Testis (tissue), 5 donors: ENCODE measurements at places on chromosomes 5 and 9.

DNA sequence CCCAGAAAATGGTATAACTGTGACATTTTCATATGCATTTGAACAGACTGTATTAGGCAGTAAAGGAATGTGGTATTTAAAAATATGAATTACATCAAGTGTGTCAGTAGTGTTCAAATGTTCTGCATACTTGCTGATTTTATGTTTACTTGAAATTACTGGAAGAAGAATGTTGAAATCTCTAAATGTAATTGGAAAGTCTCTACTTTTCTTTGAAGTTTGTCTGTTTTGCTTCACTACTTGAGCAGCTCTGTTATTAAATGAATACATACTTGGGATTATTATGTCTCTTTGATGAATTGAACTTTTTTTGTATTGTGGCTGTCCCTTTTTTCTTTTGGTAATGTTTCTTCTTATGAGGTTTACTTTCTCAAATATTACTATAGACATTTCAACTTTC is 205.6 kb downstream of the TAF11L14 start:
- DNase-seq: no peak

- DNase-seq: no peak
Measured at GRCh38 chr9:10957878-10958277, 345.1 kb upstream of the PTPRD start.

DNA sequence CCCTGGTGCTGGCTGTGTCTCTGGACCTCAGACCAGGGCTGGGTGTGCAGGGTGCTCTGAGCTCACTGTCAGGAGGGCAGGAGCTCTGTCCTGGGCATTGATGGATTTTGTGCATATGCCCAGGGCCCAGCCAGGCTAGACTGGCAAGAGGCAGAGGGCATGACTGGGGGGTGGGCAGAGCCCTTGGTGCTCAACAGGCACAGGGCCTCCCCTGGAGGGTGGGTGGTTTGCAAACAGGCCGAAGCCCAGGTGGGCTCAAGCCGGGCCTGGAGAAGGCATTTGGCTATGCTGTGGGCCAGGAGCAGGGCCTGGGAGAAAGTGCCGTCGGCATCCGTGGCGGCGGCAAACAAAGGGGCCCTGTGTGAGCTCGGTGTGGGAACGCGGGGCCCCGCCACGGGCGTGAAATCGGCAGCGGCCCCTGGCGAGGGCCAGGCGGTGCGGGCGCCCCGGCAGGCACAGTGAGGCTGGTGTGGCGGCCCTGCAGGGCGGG is 1.9 kb upstream of the NRARP start:
- DNase-seq: no peak

DNA sequence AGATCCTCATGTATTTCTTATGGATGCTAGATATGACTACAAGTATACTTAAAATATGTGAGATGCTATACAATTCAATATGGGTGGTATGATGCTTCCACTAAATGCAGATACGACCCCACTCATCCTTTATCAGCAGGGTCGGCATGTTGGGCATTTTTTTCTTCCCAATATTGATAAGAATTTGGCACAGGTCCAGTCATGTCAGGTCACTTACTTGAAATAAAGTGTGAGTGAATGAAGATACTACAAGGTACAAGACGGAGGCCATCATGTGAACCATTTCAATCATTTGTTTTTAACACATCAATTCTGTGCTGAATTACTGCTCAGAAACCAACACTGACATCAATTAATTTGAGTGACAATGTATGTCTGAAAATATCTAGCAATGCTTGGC is 146.9 kb upstream of the GNA14 start:
- no peak for DNase-seq

GRCh38 chr9:113220467-113221002 is 542 bp downstream of the FKBP15 start:
- DNase-seq: no peak

DNA sequence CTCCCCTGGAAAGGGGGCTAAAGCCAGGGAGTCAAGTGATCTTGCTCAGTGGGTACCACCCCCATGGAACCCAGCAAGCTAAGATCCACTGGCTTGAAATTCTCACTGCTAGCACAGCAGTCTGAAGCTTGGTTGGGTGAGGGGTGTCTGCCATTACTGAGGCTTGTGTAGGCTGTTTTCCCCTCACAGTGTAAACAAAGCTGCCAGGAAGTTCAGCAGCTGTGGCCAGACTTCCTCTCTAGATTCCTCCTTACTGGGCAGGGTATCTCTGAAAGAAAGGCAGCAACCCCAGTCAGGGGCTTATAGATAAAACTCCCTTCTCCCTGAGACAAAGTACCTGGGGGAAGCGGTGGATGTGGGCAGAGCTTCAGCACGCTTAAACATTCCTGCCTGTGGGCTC is 17.1 kb upstream of the EPB41L4A start:
- no peak for DNase-seq

- no peak for DNase-seq
Measured at GRCh38 chr9:512555-513272, 298.0 kb downstream of the DOCK8 start.

GRCh38 chr9:126955811-126956210 is 41.2 kb downstream of the RALGPS1 start:
- no peak for DNase-seq

DNA sequence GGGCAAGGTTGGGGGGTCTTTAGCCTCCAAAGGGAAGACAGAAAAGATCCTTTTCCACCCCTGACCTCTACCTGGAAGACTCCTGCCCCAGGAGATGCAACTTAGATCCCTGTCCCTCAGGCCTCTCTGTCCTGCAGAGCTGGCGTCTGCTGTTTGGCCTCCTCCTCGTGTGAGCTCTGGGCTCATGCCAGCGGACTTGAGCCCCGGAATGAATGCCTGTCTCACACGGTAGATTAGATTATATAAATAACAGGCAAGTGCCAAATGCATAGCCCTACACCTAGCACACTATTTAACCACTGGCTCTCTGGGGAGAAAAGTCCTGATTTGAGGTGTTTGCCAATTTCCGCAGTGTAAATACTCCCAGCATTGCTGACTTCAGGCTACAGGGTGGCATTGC is 1.4 kb upstream of the WNK2 start:
- no peak for DNase-seq

GRCh38 chr5:91146905-91147600 is 236.1 kb downstream of the ARRDC3 start:
- no peak for DNase-seq

- DNase-seq: peak; percentile 57
Measured at GRCh38 chr9:87336914-87337333, 160.7 kb upstream of the DAPK1 start.

DNA sequence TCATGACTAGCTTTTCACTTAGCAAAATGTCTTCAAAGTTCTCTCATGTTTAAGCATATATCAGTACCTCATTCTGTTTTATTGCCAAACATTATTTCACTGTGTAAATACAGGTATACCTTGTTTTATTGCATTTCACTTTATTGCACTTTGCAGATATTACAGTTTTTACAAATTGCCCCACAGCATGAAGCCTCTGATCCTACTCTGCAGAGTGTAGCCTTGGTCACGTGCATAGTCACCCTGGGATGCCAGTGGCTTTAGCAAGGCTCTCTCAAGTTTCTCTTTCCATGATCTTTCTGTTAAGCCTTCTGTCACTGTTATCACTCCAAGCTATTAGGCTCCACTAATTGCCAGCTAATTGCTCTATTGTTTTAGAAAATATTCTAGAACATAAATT is 182.2 kb upstream of the GRIA1 start:
- DNase-seq: no peak

- DNase-seq: no peak
Measured at GRCh38 chr5:97085459-97086181, 56.8 kb downstream of the LIX1 start.

- peak; percentile 72 for DNase-seq
Measured at GRCh38 chr5:7391814-7392692, 3.9 kb upstream of the ADCY2 start.

- DNase-seq: no peak
Measured at GRCh38 chr5:156515121-156515520, 188.2 kb downstream of the SGCD start.

GRCh38 chr5:83436276-83436675 is 35.3 kb upstream of the VCAN start:
- no peak for DNase-seq

GRCh38 chr5:2904956-2905355 is 153.5 kb upstream of the IRX2 start:
- DNase-seq: no peak

- no peak for DNase-seq
Measured at GRCh38 chr9:27379311-27380251, 82.6 kb upstream of the EQTN start.

DNA sequence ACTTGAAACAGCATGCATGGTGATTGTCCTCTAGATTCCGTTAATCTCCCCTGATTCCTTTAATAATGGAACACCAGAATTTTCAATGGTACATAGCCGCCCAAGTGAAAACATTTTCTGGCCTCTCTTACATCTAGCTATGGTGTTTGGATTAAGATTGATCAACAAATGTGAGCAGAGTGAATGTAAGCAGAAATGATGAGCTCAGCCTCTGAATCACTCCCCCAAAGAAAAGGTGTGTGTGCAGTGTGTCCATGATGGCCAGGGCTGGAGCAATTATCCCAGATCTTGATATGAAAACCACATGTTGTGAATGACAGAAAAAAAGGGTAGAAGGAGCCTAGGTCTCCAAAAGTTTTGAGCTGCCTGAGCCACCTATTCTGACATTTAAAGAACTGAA is 55.3 kb downstream of the OR2K2 start:
- DNase-seq: no peak

DNA sequence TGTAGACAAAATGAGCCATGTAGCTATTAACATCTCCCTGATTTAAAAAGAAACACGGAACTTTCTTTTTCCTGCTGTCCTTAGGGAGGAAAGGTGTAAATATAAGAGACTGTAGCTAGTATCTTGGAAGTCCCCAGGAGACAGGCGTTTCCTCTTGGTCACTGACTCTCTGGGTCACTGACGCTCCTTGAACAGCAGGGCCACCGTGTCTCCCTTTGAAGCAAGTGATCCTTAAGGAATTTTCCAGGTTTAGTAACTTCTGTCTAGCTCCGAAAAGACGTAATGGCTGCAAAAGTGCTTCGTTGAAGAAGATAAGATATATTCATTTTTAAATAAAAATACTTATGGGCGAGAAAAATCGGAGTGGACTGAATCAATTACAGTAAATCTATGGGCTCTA is 745 bp upstream of the CLTA start:
- no peak for DNase-seq

GRCh38 chr9:121927636-121928035 is 165.5 kb downstream of the TTLL11 start:
- DNase-seq: no peak

- no peak for DNase-seq
Measured at GRCh38 chr5:32163785-32164184, 10.3 kb downstream of the GOLPH3 start.

DNA sequence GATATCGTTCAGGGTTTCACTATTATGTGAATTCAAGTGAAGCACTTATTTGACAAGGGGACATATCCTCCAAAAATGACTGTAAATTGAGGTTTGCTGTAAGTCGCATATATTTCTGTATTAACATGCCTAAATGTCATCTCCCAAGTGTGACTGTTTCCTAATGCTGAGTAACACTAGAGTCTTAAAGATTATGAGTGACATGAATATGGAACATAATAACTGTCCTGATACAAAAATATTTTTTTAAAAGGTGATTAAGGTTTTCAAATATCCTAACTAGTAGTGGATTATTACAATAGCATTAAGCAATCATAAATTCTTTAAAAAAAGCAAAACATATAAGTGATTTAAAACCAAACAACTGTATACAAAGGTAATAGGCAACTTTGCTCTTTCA is 3.6 kb downstream of the NFIB start:
- DNase-seq: no peak

DNA sequence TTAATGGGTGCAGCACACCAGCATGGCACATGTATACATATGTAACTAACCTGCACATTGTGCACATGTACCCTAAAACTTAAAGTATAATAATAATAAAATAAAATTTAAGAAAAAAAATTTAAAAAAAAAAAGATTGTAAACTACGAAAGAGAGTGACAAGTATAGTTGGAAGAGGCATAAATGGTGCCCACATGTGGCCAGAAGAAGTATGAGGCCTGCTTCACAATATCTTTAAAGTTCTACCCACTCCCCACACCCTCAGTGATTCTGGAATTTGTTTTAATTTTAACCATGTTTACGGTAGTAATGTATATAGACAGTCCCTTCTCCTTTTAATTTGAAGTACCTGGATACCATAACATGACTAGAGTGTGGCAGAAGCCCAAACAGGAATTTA is 172.7 kb downstream of the CHSY3 start:
- DNase-seq: no peak

GRCh38 chr5:54868511-54869483 is 116.6 kb downstream of the ESM1 start:
- no peak for DNase-seq
